Stimulated activated CD8-positive, alpha-beta memory T cell treated with anti-CD3 and anti-CD28 coated beads, Interleukin-15, amount 100 ng/mL, for 1 hour (primary cell): ENCODE measurements at places on chromosomes 2 and 18.

- no peak for DNase-seq
Observed at GRCh38 chr2:158990397-158991214, 22.2 kb downstream of the TANC1 start.

GRCh38 chr2:62817348-62817747 lies 111.8 kb downstream of the EHBP1 start:
- DNase-seq: no peak

- DNase-seq: no peak
Observed at GRCh38 chr2:121532347-121532766, 1.7 kb downstream of the RNU4ATAC start.

GRCh38 chr2:156918410-156918809 lies 339.1 kb upstream of the GALNT5 start:
- no peak for DNase-seq

GRCh38 chr2:143132355-143132754 lies 3.1 kb downstream of the ARHGAP15 start:
- no peak for DNase-seq

DNA sequence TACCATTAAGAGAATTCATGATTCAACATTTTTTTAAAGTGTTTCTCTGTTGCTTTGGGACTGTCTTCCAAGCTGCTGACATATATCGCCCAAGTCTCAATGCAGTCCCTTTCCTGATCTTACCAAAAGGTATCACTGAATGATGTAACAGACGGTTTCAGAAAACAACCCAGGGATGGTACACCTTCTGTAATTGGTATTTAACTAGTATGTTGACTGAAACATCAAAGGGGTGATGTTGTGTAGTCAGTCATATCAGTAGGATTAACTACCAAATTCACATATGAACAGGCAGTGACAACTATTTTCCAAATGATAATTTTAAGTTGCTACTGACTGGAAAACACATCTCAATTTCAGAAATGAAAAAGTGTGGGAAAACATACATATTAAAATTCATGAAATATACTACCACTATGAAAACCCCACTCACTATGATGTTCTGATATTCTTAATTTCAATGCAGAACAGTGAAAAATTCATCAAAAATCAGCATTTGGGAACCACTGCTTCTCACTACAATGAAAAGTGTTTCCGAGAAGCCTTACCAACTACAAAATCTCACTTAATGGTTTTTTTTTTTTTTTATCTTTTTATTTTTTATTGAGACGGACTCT lies 59.8 kb downstream of the MEMO1 start:
- DNase-seq: no peak

- no peak for DNase-seq
Observed at GRCh38 chr2:68807821-68808266, 63.4 kb downstream of the BMP10 start.

GRCh38 chr2:19839438-19839837 lies 62.3 kb downstream of the TTC32 start:
- no peak for DNase-seq

DNA sequence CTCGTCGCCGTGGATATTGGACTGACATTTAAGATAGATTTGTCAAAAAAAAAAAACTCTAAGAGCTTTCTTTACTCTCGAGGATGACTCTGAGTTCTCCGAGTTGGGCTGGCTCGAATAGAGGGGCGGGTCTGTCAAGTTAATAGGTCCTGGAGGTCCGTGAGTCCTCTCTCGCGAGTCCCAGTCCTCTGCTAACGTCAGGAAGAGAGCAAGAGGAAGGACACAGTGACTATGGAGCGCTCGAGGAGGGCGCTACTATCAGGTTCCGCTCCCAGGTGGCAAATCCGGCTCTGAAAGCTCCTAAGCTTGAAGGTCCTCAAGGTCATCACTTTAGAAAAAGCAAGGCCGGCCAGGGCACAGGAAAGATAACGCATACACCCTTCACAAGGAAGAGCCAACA lies 404 bp upstream of the AKAIN1 start:
- DNase-seq: no peak

DNA sequence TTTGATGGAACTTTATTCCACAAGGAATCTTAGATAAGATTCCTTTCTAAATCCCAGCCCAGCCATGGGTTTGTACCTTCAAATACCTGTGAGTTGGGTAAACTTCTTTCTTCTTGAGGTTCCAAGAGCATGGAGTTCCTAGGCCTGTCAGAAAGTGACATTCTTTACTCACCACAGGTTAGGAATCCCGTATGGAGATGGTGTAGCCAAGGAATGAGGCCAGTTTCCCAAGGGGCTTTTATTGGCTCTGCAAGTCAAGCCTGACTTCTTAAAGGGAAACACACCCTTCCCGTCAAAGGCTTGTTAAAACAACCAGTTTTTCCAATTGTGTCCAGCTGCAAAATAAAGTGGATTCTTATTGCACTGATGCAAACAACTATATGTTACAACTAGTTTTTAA lies 45.8 kb downstream of the STK17B start:
- DNase-seq: no peak
